ENCODE measurements at places on chromosomes 16 and 17.

DNA sequence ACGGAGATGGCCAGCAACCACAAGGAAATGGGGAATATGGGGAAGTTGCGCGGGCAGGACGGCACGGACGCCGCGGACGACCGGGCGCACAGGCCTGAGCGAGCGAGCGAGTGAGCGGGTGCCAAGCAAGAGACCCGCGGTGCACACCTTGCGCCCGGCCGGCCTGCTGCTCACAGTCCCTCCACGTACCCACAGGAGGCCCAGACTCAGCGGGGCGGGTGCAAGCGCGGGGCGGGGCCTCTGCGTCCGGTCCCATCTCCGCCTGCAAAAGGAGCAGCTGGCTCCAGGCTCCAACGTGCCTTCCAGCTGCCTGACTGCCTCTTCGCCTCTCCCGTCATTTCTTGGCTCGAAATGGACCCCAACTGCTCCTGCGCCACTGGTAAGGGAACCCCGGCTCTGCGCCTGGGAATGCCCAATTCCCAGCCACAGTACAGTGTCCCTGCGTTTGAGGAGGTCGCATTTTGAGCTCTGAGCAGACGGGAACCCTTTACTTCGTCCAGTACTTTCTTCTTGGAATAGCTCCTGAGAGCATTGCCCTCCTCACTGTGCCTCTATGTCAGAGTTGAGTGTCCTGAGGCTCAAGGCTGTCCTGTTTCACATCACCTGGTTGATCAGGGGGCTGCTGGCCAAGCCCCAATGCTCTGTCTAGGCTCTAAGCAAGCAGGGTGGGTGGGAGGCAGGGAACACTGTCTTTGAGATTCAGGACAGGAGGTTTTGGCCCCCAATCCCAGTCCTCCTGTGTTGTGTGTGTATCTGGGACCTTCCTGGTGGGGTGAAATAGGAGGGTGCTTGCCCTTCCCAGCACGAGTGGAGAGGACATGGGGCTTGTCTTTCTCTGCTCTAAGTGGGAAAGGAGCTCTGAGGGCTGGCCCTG lies 8.1 kb upstream of the MT1E start:
- peak; percentile 77 for DNase-seq

DNA sequence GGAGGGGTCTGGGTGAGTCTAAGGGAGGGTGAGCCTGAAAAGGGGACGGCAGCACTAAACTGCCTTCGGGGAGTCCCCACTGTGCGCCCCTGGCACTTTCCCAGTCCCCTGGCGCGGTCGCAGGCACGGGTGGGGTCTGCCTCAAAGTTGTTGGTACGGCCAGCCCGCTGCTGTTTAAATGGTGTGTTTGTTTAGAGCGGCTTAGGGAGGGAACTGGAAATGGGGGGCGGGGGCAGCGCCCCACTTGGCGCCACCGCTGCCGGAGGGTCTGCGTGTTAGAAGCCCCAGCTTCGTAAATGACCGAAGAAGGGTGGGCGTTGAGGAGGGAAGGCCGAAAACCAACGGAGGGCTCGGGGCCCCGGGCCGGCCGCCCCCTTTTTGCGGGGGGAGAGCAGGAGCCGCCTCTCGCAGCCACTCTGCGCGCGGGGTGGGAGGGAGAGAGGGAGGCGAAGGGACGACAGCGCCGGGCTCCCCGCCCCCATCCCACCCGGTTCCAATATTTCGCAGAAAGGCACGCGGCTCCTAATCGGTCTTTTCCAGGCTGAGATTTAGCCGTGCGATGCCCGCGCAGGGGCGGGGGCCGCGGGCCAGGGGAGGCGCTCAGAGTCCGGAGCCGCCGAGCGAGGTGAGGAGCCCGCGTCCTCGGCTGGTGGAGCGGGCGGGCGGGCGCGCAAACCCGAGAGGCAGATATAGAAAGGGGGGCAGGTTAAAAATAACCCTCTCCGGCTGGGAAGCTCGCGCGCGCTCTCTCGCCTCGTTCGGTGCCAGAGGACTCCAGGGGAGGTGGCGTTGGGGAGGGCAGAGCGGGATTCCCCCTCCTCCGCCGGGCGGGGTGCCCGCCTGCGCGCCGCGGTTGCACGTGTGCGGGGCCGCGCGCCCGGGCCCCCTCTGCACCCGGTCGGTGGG lies 54.9 kb downstream of the SREBF1 start:
- peak; percentile 77 for DNase-seq

- DNase-seq = no peak
Observed at GRCh38 chr17:4691686-4692085, 12.3 kb downstream of the PELP1 start.

DNA sequence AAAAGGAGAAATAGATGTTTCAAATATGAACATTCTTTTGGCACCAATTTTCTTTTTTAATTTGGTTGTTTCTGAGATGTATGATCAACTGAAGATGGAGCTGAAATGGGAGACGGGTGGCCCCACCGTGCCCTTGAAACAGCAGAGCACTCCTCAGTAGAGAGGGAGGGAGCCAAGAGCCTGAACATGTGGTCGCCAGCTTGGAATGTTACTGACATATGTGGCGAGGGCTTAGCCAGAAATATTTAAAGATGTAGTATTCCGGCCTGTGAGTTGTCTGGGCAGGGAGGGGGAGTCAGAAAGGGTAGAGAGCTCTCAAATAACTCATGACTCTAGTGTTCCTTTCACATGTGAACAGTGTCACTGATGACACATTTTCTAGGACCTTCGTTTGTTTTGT lies 13.3 kb upstream of the MRC2 start:
- DNase-seq = peak; percentile 23

GRCh38 chr17:82014432-82014831 lies 8.2 kb downstream of the CENPX start:
- no peak for DNase-seq

DNA sequence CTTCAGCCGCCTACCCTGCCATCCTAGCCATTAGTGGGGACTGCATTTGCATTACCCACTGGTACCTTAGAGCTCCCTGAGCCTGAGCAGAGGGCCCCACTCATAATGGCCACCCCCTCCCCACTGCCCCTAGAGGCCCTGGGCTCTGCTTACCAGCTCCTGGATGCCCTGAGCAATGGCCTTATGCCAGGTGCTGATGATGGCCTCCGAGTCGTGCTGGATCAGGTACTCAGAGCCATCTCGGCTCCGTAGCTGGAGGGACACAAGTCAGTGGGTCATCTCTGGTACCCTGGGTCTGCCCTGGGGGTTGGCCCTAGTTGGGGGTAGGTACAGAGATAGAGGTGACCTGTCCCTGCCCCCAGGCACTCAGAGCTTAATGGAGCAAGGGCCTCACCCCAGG lies 34.9 kb downstream of the ARHGAP27 start:
- no peak for DNase-seq

GRCh38 chr17:3963237-3964201 lies 718 bp downstream of the ATP2A3 start:
- no peak for DNase-seq

GRCh38 chr17:47785538-47786123 lies 36.0 kb downstream of the OSBPL7 start:
- DNase-seq = peak; percentile 33

- DNase-seq = no peak
Observed at GRCh38 chr17:82051776-82052637, at the start of the genes GPS1 and RFNG. GPS1 (plus strand) TSS chr17:82051898; CDS start chr17:82051932, 34 bp downstream. RFNG (minus strand) TSS chr17:82051811; CDS start chr17:82051766, 45 bp downstream.

DNA sequence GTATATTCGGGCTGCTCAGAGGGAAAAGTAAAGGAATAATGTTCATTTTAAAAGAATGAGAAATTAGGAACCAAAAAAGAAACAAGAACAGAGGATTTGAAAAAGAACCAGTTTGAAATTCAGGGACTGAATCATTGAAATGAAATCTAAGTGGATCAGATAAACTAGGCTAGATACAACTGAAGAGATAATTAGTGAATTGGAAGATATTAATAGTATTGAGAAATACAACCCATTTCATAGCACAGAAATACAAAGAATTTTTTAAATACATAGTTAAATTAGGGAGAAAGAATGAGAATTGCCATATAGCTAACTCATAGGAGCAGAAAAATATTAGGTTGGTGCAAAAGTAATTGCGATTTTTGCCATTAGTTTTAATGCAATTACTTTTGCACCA lies 117.3 kb upstream of the NOL11 start:
- no peak for DNase-seq

- no peak for DNase-seq
Observed at GRCh38 chr16:28180655-28181460, 30.9 kb downstream of the XPO6 start.

- no peak for DNase-seq
Observed at GRCh38 chr17:79601604-79602424, 9.0 kb downstream of the RBFOX3 start.

- DNase-seq = peak; percentile 89
Observed at GRCh38 chr17:45345554-45346215, 28.9 kb upstream of the MAP3K14 start.

- no peak for DNase-seq
Observed at GRCh38 chr16:7090628-7091115, 242.0 kb upstream of the RBFOX1 start.

DNA sequence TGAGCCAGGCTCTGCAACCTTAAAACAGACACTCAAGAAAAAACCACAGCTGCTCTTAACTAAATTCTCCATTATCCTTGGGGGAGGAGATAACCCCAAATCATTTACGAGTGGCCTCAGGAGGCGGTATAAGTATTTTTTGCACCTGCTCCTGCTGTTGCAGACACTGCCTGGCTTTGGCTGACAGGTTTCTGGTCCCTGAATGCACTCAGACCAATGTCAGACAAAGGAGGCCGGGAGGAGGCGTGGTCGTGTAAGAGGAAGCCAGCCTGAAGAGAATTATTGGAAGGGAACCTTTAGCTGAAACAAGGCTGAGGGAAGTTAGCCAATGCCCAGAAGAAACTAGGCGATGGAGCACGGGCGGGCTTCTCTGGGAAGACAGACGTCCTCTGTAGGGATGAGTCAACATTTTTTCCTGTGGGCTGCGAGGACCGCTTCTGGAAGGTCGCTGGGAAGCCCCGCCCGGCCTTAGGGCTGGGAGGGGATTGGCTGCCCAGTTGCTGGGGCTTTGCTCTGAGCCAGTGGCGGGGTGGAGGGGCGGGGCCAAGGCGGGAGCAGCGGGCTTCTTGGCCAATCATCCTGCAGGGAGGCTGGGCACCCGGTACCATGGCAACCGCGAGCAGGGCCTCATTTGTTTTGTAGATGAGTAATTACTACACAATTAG lies 82.3 kb downstream of the CCDC182 start:
- peak; percentile 85 for DNase-seq

DNA sequence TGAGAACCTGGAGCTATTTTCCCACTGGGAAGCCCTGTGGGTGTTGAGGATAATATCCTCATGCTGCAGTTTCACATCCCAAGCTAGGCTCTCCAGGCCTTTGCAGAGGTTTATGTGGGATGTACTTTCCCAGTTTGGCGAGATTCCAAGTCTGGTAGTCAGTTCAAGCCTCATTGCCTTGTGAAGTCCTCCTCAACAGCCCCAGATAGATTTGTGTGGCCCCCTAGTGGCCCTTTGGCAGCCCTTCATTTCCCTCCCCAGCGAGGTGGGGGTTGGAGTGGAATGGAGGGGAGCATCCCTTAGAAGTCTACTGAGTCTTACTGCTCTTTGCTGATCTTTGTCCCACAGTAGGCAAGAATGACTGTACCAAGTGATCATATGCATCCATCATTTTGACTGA lies 137.9 kb downstream of the CDH11 start:
- peak; percentile 51 for DNase-seq
